ELR (cell line): ENCODE measurements at places on chromosomes 1 and 21.
A peak's percentile ranks its signal among the peaks of the same experiment; 100 is the strongest.

DNA sequence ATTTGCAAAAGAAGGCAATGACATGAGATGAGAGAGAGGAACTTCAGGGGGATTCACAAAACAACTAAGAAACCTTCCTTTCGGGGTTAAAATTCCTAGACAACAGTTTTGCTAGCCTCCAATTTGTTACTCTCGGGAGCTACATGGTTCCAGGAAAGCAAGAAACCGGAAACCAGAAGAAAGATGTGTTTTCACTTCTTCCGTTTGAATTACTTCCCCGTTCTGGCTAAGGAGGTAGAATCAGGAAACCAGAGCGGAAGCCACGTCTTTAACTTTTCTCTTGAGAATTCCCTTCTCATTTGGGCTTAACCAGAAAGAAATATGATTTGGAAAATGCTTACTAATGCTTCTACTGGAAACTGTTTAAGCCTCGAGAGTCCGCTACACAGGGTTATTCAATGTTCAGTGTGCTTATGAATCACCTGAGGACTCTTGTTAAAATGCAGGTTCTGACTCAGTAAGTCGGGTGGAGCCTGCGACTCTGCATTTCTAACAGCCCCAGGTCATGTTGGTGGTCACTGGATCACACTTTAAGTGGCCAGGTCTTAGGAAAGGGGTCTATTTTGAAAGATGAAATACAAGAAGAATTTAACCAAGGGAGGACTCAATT, 43.5 kb upstream of the MCOLN3 start:
- peak; percentile 6 for DNase-seq

DNA sequence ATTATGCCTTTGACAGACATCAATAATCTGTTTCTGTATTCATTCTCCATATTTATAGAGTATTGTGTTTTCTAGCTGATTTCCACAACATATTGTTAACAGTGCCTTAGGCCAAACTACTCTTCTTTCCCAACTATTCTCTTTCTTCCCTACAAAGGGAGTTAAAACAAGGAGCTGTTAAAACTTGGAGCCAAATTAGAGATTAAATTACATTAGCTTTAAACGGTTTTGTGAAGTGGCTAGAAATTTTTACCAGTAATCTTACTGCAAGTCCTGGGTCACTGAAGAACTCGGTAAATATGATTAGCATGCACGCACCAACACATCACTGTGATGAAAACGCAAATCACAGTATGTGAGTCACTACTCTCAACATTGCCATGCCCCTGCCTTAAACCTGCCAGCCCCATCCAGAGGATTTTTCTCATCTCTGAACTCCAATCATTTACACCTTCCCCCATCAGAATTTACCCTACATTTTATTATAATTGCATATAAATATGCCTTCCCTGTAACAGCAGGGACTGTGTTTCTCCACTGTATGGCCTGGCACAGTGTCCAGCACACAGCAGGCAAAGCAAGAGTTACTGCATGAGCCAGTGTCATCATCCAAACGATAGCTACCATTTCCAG, 1.5 kb upstream of the PRDX6 start:
- peak; percentile 83 for DNase-seq

DNA sequence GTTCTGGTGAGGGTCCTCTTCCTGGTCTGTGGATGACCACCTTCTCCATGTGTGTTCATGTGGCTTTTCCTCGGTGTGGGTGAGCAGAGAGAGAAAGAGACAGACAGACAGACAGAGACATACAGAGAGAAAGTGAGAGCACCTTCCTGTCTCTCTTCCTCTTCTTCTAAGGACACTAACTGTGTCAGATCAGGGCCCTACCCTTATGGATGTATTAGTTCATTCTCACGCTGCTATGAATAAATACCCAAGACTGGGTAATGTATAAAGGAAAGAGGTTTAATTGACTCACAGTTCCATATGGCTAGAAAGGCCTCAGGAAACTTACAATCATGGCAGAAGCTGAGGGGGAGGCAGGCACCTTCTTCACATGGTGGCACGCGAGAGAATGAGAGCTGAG, 131.5 kb upstream of the ZNF648 start:
- DNase-seq: no peak

DNA sequence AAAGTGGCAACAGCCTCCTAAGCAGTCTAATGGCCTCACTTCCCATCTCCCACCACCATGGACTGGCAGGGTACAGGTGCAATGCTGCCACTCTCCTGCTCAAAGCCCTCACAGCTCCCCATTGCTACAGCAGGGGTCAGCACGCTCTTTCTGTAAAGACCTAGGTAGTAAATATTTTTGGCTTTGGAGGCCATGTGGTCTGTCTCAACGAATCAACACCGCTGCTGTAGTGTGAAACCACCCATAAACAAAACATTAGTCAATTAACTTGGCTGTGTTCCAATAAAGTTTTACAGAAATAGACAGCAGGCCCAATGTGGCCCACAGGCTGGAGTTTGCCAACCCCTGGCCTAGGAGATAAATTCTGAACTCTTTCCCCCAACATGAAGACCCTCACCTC, 44.6 kb upstream of the TMEM125 start:
- peak; percentile 54 for DNase-seq

- peak; percentile 66 for DNase-seq
Observed at GRCh38 chr1:12056331-12056841, 6.7 kb upstream of the TNFRSF8 start.

DNA sequence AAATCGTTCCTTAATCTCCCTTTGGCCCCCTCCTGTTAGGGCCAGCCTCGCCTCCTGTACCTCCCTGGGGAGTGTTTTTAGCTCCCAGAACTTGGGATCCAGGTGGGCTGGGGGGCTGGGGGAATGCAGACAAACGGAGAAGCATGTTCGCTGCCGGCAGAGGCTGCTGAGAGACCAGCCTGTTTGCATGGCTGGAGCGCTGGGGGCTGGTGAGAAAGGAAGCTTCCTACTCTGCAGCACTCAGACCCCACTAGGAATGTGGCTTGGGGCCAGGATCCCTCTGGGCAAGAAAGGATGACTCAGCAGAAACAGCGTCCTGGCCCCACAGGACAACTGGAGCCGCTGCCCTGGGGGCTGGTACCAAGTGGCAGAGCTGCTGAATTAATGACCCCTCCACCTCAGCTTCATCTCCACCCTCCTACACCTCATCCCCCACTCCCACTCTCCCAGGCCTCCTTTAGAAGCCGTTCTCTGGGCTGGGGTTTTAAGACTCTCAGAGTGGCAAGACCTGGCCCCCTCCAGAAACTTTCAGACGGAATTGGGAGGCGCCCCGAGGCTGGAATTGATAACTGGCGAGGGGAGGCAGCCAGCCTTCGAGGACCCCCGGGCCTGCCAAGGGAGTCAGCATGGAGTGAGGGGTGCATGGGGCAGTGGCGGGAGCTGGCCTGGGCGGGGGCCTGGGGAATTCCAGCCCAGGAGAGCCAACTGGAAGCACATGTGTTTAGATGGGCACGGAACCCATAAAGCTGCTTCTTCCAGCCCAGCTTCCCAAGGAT, 28.5 kb upstream of the EPS8L3 start:
- DNase-seq: peak; percentile 95
